ENCODE measurements at places on chromosomes 5 and 9.

- peak; percentile 91 for DNase-seq
Observed at GRCh38 chr5:110785356-110785755, 46.5 kb downstream of the SLC25A46 start.

DNA sequence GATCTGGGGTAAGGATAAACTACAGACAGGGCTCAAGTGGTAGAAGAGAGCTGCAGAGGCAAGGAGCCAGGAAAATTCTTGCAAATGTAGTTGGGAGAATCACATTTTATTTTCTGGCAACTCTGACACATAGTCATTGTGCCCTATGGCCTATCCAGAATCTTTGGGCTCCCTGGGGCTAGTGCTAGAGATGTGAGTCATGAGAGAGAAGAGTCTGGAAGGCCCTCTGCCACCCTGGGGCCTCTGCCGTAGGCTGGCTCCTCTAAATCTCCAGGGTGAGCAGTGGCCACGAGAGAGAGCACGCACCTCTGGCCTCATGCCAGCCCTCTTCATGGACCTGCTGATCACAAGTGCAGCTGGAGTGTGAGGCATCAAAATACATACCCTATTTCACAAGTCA is 74.3 kb upstream of the SSBP2 start:
- DNase-seq: peak; percentile 91

GRCh38 chr5:170363671-170364070 is 25.5 kb downstream of the KCNMB1 start:
- no peak for DNase-seq

DNA sequence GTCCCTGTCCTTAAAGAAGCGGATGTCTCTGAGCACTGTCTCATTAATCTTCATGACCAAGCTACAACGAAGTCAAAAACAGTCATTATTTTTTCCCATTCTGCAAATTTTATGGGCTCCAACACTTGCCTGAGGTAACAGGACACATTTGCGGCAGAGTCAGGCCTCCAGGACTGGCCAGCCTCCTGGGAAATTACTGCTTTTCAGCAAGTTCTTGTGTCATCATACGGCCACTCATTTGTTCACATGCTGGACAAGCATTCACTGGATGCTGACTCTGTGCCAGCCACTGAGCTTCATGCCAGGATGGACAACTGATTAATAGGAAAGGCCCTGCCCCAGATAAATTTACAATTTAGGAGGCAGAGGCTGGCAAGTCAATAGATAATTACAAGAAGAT is 305.7 kb downstream of the ACTL7B start:
- peak; percentile 70 for DNase-seq

- DNase-seq: peak; percentile 76
Observed at GRCh38 chr9:12862611-12863410, 88.0 kb downstream of the LURAP1L start.

DNA sequence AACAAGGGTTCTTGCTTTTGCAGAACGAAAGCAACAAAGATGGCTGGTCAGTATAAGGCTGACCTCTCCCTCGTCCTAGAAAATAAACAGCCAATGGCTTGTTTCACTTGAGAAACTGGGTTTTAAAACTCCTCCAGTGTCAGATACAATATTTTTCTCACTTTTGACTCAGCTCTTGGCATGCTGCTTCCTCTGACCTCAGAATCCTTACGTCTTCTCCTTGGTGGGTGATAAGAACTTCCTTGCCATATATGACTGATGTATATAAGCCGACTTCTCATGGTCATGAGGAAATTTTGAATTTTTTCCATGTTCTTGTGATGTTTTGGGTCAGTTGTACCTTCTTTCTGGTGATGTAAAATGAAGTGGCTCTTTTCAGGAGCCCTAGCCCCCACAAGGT is 3.8 kb downstream of the ZNF618 start:
- DNase-seq: no peak

- no peak for DNase-seq
Observed at GRCh38 chr9:277601-278295, 63.1 kb downstream of the DOCK8 start.

- DNase-seq: no peak
Observed at GRCh38 chr9:16363073-16363781, 507.2 kb downstream of the BNC2 start.

DNA sequence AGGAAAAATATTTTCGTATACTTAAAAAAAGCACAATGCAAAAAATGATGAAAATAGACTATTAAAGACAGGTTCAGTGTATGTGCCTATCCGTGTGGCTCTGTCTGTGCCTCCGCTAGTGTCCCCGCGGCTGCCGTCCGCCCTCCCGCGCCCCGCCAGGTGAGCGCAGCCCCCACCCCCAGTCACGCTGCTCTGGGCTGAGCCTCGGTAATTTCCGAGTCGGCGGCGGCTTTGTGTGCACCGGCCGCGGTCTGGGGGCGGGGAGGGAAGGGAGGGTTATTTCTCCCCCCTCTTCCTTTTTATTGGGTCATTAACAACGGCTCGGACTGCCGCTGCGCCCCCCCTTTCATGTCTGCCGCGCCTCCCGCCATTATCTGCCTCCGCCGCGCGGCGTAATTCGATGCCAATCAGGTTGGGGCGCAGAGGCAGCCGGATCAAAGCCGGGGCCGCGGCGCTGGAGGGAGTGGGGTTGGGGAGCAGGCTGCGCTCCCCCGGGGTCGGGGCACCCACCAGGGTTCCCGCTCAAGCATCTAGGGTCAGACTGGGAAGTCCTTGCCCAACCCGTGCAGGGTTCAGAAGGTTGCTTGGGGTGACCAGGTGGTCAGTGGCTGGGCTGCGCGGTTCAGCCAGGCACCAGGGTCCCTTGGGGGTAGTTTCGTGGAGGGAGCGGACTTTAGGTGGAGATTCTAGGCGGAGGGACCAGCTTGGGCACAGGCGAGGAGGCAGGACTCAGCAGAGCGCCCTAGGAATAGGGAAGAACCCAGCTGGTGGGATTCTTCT is 39.5 kb upstream of the PSD2 start:
- no peak for DNase-seq

DNA sequence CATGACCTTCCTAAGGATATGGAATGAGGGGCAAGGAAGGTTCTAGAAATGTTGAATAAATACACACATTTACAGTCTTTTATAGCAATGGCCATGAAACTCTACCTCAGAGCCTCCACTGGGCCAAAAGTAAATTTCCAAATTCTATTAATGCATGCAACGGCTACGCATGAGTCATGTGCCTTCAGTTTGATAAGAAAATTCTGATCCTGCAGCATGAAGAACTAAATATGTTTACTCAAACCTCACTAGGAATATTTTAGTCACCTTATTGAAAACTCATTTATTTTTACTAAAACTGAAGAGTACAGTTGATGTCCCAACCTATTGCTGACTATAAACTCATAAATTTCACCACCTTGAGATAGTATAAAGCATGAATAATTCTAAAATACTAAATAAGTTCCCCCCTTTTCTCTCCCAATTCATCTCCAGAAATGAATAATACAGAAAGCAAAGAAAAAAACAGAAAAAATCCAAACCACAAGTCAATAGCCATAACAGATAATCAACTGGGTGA is 92.4 kb downstream of the GNAQ start:
- no peak for DNase-seq

GRCh38 chr5:17772232-17772631 is 138.0 kb downstream of the TAF11L14 start:
- no peak for DNase-seq

GRCh38 chr5:97499605-97500004 is 316.6 kb upstream of the RIOK2 start:
- DNase-seq: no peak

- no peak for DNase-seq
Observed at GRCh38 chr9:135340726-135341475, 138.7 kb upstream of the PPP1R26 start.

DNA sequence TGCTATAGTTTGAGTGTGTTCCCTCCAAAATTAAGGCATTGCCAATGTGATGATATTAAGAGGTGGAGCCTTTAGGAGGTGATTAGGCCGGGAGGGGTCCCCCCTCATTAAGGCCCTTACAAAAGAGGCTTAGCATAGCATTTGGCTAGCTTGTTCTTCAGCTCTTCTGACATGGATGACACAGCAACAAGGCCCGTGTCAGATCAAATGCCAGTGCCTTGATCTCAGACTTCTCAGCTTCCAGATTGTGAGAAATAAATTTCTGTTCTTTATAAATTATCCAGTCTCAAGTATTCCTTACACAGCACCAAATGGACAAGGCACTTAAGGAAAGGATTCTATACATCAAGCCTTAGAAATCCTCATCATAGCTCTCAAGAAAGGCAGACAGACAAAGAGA is 31.8 kb downstream of the SLC38A9 start:
- no peak for DNase-seq

All from foreskin fibroblast (primary cell).